ENCODE measurements at places on chromosomes 2 and 18.

GRCh38 chr2:86031151-86031550 is 74.5 kb downstream of the POLR1A start:
- DNase-seq, result no peak

DNA sequence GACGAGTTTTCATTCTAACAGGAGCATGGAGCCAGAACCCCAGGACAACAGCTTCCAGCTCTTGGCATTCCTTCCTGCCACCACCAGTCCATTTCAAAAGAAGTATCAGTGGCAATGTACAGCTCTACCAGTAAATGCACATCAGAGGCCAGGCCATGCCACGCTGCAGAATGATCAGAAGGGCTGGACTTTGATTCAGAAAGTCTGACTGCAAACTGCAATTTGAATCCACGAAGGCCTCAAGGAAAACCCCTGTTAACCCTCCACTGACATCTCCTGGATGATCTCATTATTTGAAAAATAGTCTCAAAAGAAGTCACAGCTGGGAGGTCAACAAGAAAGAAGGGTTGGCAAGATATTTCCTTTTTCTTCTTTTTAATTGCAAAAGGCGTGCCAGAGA is 119.2 kb downstream of the MYO5B start:
- no peak for DNase-seq

GRCh38 chr2:207233731-207234130 is 68.0 kb upstream of the KLF7 start:
- no peak for DNase-seq

GRCh38 chr2:195451160-195451559 is 205.9 kb upstream of the SLC39A10 start:
- no peak for DNase-seq

GRCh38 chr2:142933916-142934315 is 56.5 kb downstream of the KYNU start:
- no peak for DNase-seq

DNA sequence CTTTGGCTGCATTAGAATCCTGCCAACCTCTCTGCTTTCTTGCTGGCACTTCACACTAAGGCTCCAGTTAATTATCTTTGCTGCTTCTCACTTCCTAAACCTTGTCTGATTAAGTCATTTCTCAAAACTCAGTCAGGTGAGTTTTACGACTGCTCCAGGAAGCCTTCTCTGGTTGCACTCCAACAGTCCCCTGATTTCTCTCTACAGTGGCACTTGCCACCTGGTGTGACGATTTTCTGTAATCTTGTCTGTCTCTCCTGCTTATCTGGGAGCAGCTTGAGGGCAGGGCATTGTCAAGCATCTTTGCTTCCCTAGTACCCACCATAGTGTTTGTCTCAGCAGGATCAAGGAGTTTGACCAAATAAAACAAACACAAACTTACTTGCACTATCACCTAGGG is 10.4 kb upstream of the GATA6 start:
- DNase-seq, result no peak

DNA sequence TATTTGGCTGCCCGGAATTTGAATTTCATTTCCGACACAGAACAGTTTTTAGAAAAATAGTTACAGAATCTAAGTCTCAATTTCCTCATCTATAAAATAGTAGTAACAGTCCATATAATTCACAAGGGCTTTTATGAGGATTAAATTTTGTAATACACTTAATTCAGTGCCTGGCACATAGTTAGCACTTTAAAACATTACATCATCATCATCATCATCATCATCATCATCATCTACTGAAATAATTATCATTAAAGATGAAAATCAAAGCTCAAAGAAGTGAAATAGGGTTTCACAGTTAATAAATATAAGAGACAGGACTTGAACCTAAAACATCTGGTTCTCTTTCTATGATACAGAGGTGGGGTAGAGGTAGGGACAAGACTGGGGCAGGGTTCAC is 13.2 kb downstream of the HEATR5B start:
- DNase-seq, result no peak

- DNase-seq, result no peak
Observed at GRCh38 chr18:38402509-38402908, 836.9 kb upstream of the CELF4 start.

GRCh38 chr2:188440849-188441248 is 149.2 kb downstream of the GULP1 start:
- no peak for DNase-seq

GRCh38 chr2:238987352-238987981 is 139.6 kb downstream of the TWIST2 start:
- DNase-seq, result no peak

DNA sequence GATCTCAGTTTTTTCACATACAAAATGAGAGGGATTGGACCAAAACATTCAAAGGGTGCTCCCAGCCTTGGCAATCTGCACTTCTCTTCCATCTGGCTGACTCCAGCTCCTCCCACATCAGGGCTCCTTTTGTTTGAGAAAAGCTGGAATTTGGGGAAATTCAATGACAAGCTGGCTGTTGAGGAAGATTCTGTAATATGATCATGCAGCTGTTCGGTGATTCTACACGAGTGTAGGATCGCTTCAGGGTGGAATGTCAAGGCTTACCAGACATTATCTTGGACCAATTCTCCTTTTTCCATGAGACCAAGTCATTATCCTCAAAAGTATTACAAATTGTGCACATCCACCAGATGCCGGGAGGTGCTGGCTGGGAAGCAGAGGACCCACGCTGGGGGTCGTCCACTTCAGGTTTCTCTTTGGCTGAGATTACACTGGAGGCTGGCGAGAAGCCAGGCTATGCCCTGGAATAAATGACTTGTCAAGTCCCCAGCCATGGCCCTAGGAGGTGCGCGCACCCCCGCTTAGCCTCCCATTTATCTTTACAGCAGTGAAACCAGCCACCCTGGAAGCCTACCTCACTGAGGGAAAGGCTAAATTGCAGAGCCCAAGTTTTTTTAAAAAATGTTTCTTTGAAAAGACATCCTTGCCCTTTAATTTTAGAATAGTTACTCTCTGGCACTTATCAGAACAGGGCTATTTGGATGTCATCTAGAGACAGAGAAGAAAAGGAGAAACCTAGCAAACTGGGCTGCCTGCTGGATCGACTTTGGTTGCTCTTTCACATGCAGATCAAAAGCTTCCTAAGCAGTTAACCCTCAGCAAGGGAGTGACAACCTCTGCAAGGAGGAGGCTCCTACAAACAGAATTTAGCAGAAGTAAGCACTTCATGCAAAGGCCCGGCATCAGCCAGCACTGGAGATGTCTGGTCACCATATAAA is 42.5 kb upstream of the LCLAT1 start:
- no peak for DNase-seq

DNA sequence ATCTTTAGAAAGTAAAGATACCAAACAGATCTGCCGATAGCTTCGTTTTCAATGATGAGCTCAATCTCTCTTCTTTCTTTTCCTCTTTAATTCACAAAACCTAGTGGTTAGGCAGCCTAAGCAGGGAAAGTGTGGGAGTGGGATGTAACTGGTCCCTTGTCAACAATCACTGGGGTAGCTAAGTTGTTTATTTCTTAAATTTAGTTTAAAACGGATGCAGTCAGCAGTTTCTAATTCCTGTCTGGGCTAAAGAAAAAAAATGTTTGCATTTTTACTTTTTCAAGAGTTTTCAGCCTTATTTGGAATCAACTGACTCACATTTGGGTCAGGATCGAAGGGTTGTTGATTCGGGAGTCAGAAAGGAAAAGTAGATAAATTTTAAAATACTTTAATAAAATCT is 137.7 kb upstream of the TACR1 start:
- DNase-seq, result no peak

Measured in ecto neural progenitor cell (in vitro differentiated cells).